Cardiac muscle cell (in vitro differentiated cells and primary cell): ENCODE measurements at places on chromosomes 3 and 15.

DNA sequence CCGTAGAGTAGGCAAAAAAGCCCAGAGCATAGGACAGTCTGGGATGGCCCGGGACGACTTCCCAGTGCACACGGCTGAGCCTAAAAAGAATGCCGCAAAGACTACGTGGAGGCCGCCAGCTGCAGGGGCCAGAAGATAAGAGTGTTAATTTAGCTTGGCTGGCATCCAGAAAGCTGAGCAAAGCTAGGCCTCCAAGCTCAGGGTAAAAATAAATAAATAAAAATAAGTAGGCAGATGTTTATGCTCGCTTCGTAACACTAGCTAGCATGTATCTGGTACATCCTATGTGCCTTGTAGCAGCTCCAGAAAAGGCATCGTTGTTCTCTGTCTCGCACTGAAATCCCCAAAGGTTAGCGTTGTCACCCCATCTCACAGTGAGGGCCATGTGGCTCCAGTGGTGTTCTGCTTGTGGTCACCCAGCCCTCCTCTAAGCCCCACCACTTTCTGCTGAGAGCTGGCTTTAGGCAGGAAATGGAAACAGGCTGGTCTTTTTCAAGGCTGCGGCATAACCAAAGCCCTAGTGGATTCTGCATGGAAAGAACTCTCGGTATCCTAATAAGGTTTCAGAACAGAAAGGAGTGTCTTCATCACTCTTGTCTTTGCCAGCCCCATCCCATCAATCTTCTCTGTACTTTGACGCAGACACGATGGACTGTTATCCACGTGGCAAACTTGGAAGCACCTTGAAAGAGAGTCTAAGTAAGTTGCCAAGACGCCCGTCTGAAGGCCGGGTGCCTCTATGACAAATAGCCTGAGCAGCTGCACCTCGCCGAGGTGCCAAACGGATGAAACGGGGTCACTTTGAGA, 58.1 kb upstream of the MEF2A start:
- peaks cover 9% of the 10 kb centered on the region for H3K4me1 ChIP-seq
- H3K27me3 ChIP-seq, result no peaks in the 10 kb centered on the region
- peak overlapping the region; percentile 27 for H3K27ac ChIP-seq
- no peak overlapping the region for H3K4me3 ChIP-seq

DNA sequence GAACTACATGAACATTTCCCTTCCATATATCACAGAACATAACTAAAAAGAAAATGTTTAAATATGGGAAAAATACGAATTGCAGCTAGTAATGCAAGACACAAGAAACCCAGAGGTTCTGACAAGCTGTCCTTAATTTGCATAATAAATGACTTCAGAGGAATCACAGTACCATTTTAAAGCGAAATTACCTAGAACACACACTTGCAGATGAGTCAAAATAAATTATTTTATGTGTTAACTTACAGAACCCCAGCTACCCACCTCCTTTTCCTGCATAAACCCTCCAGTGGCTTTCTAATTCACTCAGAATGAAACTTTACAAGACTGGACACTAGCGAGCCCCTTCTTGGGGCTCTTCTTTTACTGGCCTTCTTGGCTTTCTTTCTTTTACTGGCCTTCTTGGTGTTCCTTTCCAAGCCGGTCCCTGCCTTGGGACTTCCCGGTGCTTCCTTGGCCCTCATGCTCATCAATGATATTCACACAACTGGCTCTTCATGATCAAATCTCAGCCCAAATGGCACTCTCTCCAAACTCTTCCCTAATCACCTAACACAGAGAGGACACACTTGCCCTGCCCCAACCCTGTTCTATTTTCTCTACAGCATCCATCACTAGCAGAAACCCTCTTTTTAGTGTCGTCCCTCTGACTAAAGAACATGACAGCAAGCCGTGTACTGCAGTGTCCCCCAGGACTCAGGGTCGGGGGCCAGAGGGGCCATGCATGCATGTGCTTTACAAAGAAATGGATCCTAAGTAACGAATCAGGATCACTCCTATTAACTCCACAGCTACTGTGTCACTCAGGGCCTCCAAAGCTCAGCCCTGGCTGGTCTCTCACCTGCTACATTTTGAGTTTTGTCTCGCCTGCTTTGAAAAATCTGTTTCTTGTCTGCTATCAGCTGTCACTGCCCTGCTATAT, 4.8 kb downstream of the CHSY1 start:
- H3K4me1 ChIP-seq, result peaks cover 54% of the 10 kb centered on the region
- H3K4me3 ChIP-seq, result no peak overlapping the region
- H3K36me3 ChIP-seq, result no peaks in the 10 kb centered on the region
- H3K27me3 ChIP-seq, result no peaks in the 10 kb centered on the region
- no peak for DNase-seq

DNA sequence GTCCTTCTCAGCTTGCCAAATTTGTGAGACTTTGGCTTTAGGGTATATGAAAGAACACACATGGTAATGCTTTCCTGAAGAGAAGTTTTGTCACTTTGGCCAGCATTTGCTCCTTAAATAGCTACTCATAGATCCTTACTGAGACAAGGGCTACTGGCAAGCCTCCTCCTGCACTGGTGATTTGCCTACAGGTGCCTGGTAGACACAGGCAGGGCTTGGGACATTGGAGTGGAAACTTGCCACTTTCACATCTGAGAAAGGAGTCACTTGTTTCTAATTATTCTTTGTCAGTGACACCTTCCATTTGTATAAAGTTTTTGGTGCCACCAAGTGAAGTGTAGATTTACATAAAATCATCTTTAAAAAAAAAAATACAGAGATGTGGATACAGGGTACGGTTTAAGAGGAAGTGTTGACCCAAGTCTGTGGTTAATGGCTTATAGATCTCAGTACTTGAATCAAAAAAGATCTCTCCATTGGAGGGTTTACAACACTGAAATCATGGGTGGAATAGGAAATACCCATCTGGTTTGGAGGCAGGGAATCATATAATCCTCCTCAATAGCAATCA, 132.8 kb upstream of the GADL1 start:
- peaks cover 6% of the 10 kb centered on the region for H3K4me1 ChIP-seq
- H3K27me3 ChIP-seq, result no peaks in the 10 kb centered on the region
- H3K36me3 ChIP-seq, result no peaks in the 10 kb centered on the region
- H3K4me3 ChIP-seq, result no peak overlapping the region
- no peak overlapping the region for H3K27ac ChIP-seq

GRCh38 chr3:177447938-177448337, 250.7 kb upstream of the TBL1XR1 start:
- H3K27ac ChIP-seq, result no peak overlapping the region
- no peak for DNase-seq
- H3K4me1 ChIP-seq, result peaks cover 5% of the 10 kb centered on the region
- no peaks in the 10 kb centered on the region for H3K36me3 ChIP-seq
- H3K4me3 ChIP-seq, result no peak overlapping the region
- no peaks in the 10 kb centered on the region for H3K27me3 ChIP-seq

GRCh38 chr3:170344971-170345370, 12.5 kb upstream of the SKIL start:
- no peak overlapping the region for H3K27ac ChIP-seq
- no peak overlapping the region for H3K4me3 ChIP-seq
- DNase-seq, result no peak
- no peaks in the 10 kb centered on the region for H3K36me3 ChIP-seq
- no peaks in the 10 kb centered on the region for H3K4me1 ChIP-seq

GRCh38 chr3:19907523-19907922, 26.5 kb downstream of the EFHB start:
- no peak overlapping the region for H3K27ac ChIP-seq
- no peaks in the 10 kb centered on the region for H3K36me3 ChIP-seq
- no peak overlapping the region for H3K4me3 ChIP-seq
- H3K4me1 ChIP-seq, result no peaks in the 10 kb centered on the region
- no peaks in the 10 kb centered on the region for H3K27me3 ChIP-seq

- DNase-seq, result no peak
- no peak overlapping the region for H3K4me3 ChIP-seq
Observed at GRCh38 chr3:107644631-107645030, 121.9 kb downstream of the BBX start.

- H3K4me3 ChIP-seq, result no peak overlapping the region
- DNase-seq, result no peak
- no peak overlapping the region for H3K27ac ChIP-seq
- H3K36me3 ChIP-seq, result no peaks in the 10 kb centered on the region
Observed at GRCh38 chr3:151383956-151384355, 597 bp downstream of the P2RY12 start.

GRCh38 chr15:76863123-76863522, 42.0 kb downstream of the SCAPER start:
- H3K36me3 ChIP-seq, result no peaks in the 10 kb centered on the region
- no peaks in the 10 kb centered on the region for H3K4me1 ChIP-seq
- no peak overlapping the region for H3K4me3 ChIP-seq
- DNase-seq, result no peak
- no peak overlapping the region for H3K27ac ChIP-seq
- no peaks in the 10 kb centered on the region for H3K27me3 ChIP-seq
